ENCODE measurements at places on chromosomes 6 and 20.

DNA sequence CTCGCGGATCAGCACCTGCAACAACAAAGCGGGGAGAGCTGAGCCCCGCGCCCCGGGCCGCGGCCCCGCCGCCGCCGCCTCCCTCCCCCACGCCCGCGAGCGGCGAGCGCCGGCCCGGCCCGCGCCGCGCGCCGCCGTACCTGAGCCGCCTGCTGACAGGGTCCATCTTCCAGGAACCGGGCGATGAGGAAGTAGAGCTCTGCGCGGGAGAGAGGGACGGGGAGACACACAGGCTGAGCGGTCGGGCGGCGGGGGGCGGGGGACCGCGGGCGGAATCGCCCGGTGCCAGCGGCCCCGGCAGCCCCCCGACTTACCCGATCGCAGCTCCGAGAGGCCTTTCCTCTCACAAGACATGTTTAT, 359 bp downstream of the PHIP start:
- DNase-seq = no peak

- no peak for DNase-seq
These were observed 41.4 kb downstream of the MDFI start for GRCh38 chr6:41679696-41680095.

DNA sequence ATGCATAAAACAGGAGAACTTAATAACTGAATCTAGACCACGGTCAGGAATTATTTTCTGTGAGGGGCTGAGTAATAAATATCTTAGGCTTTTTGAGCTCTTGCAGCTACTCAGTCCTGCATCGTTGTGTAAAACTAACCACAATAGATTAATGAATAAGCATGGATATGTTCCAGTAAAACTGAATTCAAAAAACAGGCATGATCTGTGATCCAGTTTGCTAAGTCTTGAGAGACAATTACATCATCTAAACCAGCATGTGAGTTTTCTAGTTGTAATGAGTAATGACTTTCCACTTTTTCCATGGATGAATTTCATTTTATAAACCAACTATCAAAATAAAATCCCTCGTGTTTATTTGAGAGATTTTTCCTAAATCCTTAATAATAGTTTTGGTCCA, 336.8 kb downstream of the RFPL4B start:
- DNase-seq = no peak

GRCh38 chr6:42315991-42316970, 98.6 kb upstream of the MRPS10 start:
- no peak for DNase-seq

DNA sequence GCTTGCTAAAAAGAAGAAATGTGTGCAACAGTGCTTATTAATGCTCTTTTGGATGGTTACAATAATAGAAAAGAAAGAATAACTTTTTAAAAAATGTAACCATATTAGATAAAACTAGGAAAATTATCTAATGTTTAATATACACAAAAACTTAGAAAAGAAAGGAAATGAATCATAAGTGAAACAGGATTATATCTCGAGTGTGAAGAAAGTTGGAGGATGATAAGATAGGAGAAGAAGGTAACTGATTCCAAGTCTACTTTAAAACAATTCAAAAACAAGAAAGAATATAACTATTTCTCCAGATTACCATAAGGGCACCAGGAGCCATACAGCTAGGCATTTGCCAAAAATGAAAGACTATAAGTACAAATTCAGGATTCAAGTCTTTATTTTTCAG, 73.0 kb downstream of the PHIP start:
- no peak for DNase-seq

DNA sequence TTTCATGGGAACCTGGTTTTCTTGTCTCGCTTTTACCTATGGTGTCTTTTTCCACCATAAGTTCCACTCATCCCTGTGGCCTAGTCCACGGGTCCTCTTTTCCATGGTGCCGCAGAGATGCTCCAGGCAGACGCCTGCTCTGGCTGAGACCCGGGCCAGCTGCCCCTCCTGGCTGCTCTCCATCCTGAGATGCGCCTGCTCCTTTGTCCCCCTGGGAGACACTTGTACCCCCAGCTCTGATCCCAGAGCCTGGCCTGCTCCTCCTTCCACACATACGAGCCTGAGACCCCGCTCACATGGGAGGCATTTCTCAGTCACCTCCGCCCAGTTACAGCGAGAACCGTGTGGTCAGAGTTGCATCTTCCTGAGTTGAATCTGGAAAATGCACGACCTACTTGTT, 29.6 kb downstream of the RNASET2 start:
- no peak for DNase-seq

DNA sequence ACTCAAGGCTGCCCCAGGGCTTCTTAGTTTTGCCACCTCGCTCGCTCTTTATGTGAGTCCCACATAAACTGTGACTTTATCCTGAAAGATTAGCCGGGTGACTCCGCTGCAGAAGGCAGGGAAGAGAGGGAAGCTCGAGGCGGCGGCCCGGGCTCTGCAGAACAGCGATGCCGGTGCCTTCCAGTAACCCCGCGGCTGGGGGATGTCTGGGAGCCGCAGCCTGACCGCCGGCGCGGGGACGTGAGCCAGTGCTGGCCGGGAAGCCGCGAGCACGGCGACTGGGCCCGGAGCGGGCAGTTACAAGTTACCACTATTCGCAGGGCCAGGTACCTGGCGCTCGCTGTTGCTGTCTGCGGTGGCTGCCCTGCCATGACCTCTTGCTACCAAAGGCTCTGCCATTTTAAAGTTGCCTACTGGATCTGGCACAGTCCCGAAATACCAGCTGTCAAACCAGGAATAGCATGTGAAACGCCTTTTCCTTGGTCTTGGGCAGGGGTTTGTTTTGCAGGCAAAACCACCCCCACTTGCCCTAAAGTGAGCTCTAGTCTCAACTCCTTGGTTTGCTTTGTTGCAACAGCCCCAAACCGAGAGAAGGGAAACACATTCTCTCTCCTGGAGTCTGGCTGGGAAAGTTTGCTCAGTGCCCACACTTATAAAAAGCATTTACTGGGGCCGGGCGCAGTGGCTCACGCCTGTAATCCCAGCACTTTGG, 124.0 kb upstream of the SLC2A12 start:
- DNase-seq = no peak

DNA sequence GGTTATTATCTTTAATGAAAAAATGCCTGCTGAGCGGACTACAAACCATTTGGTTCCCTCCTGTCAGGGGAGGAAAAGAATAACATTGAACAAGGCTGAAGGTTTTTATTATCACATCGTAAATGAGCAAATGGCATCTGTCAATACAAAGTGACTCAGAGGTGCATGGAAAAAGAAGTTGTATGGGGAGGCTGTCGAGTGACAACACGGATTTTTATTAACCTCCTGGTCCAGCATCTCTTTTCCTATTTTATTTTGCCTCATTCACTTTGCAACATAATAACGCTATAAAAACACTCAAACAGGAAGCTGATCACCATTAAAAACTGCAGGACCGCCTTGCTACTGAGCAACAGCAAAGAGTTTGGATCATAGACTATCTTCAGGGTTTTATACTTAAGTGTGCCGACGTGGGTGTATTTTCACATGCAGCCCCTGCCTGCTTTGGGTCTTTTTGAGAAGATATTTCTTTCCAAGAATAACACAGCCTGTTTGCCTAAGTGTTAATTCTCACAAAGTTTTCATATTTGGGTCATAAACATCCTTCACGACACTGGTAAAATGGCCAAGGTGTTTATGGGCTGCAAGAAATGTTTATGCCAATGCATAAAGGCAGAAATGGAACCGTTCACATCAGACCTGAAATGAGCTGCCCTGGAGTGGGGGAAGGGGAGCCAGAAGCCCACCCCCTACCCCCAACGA, 132.1 kb upstream of the SALL4 start:
- DNase-seq = no peak

DNA sequence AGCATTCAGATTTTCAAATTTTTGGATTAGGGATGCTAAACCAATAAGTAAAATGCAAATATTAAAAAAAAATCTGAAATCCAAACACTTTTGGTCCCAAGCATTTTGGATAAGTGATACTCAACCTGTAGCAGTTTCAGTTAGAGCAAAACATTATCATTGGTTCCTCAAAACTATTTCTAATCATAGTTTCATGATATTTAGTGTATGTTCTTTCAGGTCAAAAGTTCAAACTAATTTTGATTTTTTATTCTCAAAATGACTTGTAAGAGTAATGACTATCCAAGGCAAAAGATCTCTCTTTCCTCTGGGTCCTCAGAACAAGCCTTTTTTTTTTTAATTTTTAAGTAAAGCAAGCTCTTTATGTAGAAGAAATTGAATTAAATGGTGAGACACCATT, 64.0 kb upstream of the TFB1M start:
- no peak for DNase-seq

GRCh38 chr20:48750941-48751635, 76.7 kb downstream of the PREX1 start:
- DNase-seq = no peak

Measured in NCI-H2081 treated with DMSO at 0.1 percent for 48 hours (cell line).